ENCODE measurements at places on chromosomes 7 and 10.

GRCh38 chr7:127478461-127478860, 86.0 kb upstream of the ZNF800 start:
- no peak overlapping the region for H3K4me3 ChIP-seq
- H3K27me3 ChIP-seq = no peaks in the 10 kb centered on the region
- DNase-seq = no peak

DNA sequence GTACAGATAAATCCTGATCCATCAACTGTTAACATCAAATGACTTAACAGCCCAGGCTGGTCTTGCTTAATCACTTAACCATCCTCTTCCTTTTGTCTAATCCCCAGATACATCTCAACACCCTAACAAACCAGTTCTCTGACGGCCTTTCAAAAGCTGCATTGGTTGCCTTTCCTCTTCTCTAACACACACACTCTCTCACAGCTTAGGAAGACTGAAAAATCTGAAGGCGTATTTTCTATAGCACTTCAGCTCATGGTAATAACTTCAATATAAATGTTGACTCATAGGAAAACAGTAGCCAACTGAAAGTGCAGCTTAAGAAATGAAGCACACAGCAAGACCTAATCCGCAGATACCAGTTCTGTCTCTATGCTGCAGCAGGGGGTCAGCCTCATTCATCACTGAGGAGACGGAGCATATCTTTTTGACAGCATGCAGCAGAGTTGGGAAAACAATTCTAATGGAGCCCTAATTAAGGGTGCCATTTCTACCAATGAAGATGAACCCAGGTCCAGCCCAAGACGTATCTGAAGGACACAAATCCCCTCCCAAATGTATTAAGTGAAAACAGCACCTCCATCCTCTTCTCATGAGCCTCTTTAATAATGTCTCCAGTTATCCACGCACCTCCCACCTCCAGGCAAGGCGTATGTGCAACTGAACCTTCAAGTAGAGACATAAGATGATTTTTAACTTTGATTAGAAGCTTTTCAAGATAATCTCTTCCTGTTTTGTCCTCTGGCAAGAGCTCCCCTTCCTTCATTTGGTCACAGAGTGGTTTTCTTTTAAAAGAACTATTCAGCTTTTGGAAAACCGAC, 211.7 kb upstream of the NFE2L3 start:
- no peaks in the 10 kb centered on the region for H3K36me3 ChIP-seq
- H3K27me3 ChIP-seq = no peaks in the 10 kb centered on the region
- H3K27ac ChIP-seq = peak overlapping the region; percentile 74
- H3K4me3 ChIP-seq = no peak overlapping the region
- peaks cover 10% of the 10 kb centered on the region for H3K4me1 ChIP-seq

- H3K27me3 ChIP-seq = no peaks in the 10 kb centered on the region
- H3K27ac ChIP-seq = no peak overlapping the region
- DNase-seq = peak; percentile 52
- no peaks in the 10 kb centered on the region for H3K4me1 ChIP-seq
- H3K4me3 ChIP-seq = no peak overlapping the region
These were observed 90.5 kb downstream of the VSTM2A start for GRCh38 chr7:54632696-54633095.

- H3K36me3 ChIP-seq = no peaks in the 10 kb centered on the region
- no peaks in the 10 kb centered on the region for H3K27me3 ChIP-seq
- no peaks in the 10 kb centered on the region for H3K4me1 ChIP-seq
- H3K27ac ChIP-seq = no peak overlapping the region
These were observed 13.6 kb upstream of the SLF2 start for GRCh38 chr10:100899171-100899570.

- no peak overlapping the region for H3K27ac ChIP-seq
- no peaks in the 10 kb centered on the region for H3K27me3 ChIP-seq
- no peaks in the 10 kb centered on the region for H3K4me1 ChIP-seq
- no peak overlapping the region for H3K4me3 ChIP-seq
These were observed 545.9 kb downstream of the SUGCT start for GRCh38 chr7:40680657-40681056.

DNA sequence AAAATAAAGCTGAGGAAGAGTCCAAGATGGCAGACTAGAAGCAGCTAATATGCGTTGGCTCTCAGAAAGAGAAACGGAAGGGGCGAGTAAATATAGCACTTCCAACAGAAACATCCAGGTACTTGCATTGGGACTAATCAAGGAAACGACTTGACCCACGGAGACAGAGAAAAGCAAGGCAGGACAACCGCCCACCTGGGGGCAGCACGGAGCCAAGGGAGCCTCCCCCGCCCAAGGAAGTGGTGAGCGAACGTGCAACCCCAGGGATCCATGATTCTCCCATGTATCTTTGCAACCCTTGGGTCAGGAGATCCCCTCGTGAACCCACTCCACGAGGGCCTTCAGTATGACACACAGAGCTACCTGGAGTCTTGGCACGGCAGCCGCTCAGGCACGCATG, 45.4 kb upstream of the GRM3 start:
- no peaks in the 10 kb centered on the region for H3K4me1 ChIP-seq
- no peaks in the 10 kb centered on the region for H3K36me3 ChIP-seq
- H3K27me3 ChIP-seq = no peaks in the 10 kb centered on the region
- H3K27ac ChIP-seq = no peak overlapping the region
- no peak overlapping the region for H3K4me3 ChIP-seq

- H3K27me3 ChIP-seq = no peaks in the 10 kb centered on the region
- no peak overlapping the region for H3K4me3 ChIP-seq
- peaks cover 18% of the 10 kb centered on the region for H3K4me1 ChIP-seq
- no peak overlapping the region for H3K27ac ChIP-seq
- H3K36me3 ChIP-seq = no peaks in the 10 kb centered on the region
These were observed 80.3 kb downstream of the OAT start for GRCh38 chr10:124338276-124338925.

- no peak overlapping the region for H3K27ac ChIP-seq
- peak; percentile 13 for DNase-seq
- no peaks in the 10 kb centered on the region for H3K27me3 ChIP-seq
- H3K4me1 ChIP-seq = no peaks in the 10 kb centered on the region
These were observed 885.0 kb upstream of the LRRN3 start for GRCh38 chr7:110205899-110206298.

DNA sequence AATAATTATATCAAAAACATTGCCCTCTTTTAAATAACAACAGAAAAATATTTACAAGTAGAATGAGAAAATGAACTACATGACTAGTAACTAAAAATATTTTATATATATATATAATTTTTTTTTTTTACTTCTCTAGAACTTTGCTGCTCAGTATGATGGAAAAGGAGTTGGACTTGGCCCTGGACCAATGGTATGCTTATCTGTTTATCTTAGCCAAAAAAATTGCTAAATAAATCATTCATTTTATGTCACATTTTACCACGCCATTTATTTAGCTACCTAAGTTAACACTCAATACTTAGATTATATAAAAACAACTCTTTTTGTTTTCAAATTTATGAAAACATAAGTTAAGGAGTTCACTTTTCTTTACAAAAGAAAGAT, 6.7 kb downstream of the COL1A2 start:
- no peak overlapping the region for H3K4me3 ChIP-seq
- H3K36me3 ChIP-seq = no peaks in the 10 kb centered on the region
- no peaks in the 10 kb centered on the region for H3K27me3 ChIP-seq
- peak overlapping the region; percentile 32 for H3K27ac ChIP-seq

DNA sequence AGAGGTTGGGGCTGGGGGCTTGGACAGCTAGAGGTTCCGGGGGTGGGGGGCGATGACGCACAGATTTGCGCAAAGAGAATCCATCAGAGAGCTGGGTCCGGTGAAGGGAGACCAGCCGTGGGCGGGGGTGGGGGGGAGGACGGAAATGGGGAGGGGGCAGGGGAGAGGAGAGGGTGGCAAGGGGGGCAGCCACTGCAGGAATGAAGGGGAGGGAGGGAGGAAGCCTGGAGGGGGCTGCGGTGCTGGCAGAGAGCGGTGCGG, 1.2 kb upstream of the VGF start:
- H3K27ac ChIP-seq = no peak overlapping the region
- H3K27me3 ChIP-seq = peaks cover 86% of the 10 kb centered on the region
- DNase-seq = no peak
- peaks cover 25% of the 10 kb centered on the region for H3K4me1 ChIP-seq
- no peaks in the 10 kb centered on the region for H3K36me3 ChIP-seq
- H3K4me3 ChIP-seq = no peak overlapping the region

GRCh38 chr7:73366990-73367389, 39.0 kb downstream of the FKBP6 start:
- H3K36me3 ChIP-seq = no peaks in the 10 kb centered on the region
- H3K4me3 ChIP-seq = no peak overlapping the region
- no peaks in the 10 kb centered on the region for H3K27me3 ChIP-seq
- H3K27ac ChIP-seq = no peak overlapping the region

GRCh38 chr7:152527610-152528032, 91.8 kb upstream of the KMT2C start:
- no peak overlapping the region for H3K27ac ChIP-seq
- H3K4me1 ChIP-seq = no peaks in the 10 kb centered on the region
- no peaks in the 10 kb centered on the region for H3K27me3 ChIP-seq
- H3K36me3 ChIP-seq = no peaks in the 10 kb centered on the region

- H3K4me1 ChIP-seq = peaks cover 29% of the 10 kb centered on the region
- H3K27me3 ChIP-seq = no peaks in the 10 kb centered on the region
- no peak for DNase-seq
- H3K27ac ChIP-seq = peak overlapping the region; percentile 84
- no peaks in the 10 kb centered on the region for H3K36me3 ChIP-seq
- no peak overlapping the region for H3K4me3 ChIP-seq
These were observed 34.3 kb downstream of the SNX8 start for GRCh38 chr7:2279896-2280295.

DNA sequence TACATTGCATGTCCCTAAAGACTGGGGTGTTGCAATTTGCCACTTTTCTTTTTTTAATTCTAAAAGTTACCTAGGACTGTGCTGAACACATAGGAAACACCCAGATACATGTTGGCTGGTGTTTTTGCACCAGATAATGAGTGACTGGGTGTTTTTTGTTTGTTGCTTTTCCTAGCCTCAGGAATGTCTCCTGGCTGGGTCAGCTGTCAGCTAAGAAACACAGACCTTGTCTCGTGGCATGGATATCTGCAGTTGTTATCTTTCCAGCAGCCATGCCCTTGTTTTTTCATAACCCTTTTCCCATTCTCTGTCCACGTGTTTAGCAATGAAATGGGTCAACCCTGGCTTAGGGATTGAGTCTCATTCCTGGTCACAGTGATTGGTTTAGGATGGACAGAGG, 433.9 kb upstream of the ZMIZ1 start:
- H3K27me3 ChIP-seq = no peaks in the 10 kb centered on the region
- peaks cover 14% of the 10 kb centered on the region for H3K4me1 ChIP-seq
- H3K36me3 ChIP-seq = no peaks in the 10 kb centered on the region
- DNase-seq = peak; percentile 49

DNA sequence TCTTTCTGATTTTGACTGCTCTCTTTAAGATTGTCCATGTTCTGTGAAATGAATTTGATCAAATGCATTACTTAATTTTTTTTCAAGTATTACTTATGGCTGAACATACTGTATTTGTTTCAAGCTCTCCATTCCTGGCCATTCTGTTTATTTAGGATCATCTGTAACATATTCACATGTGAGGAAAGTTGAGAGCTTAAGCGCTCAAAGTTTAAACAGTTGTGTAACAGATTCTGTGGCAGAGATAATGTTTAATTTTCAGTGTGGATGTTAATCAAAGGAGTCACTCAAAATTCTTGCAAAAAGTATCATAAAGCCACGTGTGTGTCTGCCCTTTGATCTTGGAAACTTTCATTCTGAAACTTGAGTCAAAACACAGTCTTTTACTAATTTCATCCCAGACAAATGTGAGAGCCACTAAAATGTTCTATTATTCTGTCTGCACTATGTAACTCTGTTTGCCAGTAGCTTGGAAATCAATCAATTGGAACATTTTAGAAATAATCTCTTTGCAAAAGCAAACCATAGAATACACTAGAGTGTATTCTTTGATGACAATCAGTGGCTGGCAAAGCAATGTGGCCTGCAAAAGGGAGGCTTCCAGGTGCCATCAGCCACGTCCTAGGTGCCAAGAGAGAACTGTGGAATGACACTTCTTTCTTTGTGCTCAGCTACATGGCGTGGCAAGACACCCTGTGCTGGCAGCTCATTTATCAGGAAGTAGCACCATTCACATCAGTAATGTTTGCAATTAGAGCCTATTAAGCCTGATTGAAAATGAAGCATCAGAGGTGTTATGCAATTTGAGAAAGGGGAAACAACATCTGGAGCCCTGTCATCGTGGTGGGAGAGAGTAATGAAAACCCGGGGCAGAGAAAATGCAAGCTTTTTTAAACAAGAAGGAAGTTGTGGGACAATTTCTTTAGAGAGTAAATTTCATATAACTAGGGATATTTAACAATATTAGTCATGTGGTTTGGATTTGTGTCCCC, 40.9 kb downstream of the ARL5B start:
- no peak overlapping the region for H3K27ac ChIP-seq
- DNase-seq = no peak
- no peaks in the 10 kb centered on the region for H3K36me3 ChIP-seq
- peaks cover 8% of the 10 kb centered on the region for H3K4me1 ChIP-seq
- no peak overlapping the region for H3K4me3 ChIP-seq

GRCh38 chr10:88987243-88987725, 3.3 kb upstream of the FAS start:
- H3K4me1 ChIP-seq = peaks cover 16% of the 10 kb centered on the region
- H3K27ac ChIP-seq = no peak overlapping the region
- H3K4me3 ChIP-seq = no peak overlapping the region
- H3K36me3 ChIP-seq = no peaks in the 10 kb centered on the region
- DNase-seq = no peak
- no peaks in the 10 kb centered on the region for H3K27me3 ChIP-seq

- peaks cover 12% of the 10 kb centered on the region for H3K4me1 ChIP-seq
- no peak for DNase-seq
- no peak overlapping the region for H3K27ac ChIP-seq
- H3K36me3 ChIP-seq = no peaks in the 10 kb centered on the region
- H3K27me3 ChIP-seq = no peaks in the 10 kb centered on the region
These were observed 331.4 kb upstream of the SHH start for GRCh38 chr7:156143683-156144082.

GRCh38 chr10:103333934-103334520, 16.9 kb downstream of the PCGF6 start:
- no peaks in the 10 kb centered on the region for H3K36me3 ChIP-seq
- H3K27ac ChIP-seq = no peak overlapping the region

- H3K36me3 ChIP-seq = no peaks in the 10 kb centered on the region
- no peak overlapping the region for H3K4me3 ChIP-seq
- H3K27me3 ChIP-seq = no peaks in the 10 kb centered on the region
- no peaks in the 10 kb centered on the region for H3K4me1 ChIP-seq
- no peak for DNase-seq
These were observed 43.4 kb upstream of the GHITM start for GRCh38 chr10:84095811-84096497.

DNA sequence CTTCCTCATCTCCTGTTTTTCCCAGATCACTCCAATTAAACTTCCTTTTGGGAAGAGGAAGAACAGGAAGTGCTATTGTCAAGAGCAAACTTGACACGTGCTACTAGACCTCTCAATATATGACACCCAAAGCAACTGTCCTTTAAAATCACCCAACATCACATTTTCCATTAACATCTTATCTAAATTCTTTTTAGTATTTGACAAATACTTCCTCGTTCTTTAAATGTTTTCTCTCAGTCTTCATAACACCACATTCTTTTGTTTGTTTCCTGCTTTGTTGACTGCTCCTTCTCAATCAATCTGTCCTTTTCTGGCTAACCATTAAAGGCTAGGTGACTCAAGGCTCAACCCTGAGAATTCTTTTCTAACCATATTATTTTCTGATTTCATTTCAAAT, 7.1 kb upstream of the TFPI2 start:
- peaks cover 14% of the 10 kb centered on the region for H3K4me1 ChIP-seq
- no peaks in the 10 kb centered on the region for H3K36me3 ChIP-seq
- DNase-seq = no peak
- H3K27me3 ChIP-seq = no peaks in the 10 kb centered on the region
- no peak overlapping the region for H3K4me3 ChIP-seq

GRCh38 chr10:100847440-100847839, 65.3 kb upstream of the SLF2 start:
- H3K36me3 ChIP-seq = no peaks in the 10 kb centered on the region
- no peak overlapping the region for H3K27ac ChIP-seq
- no peak for DNase-seq
- no peak overlapping the region for H3K4me3 ChIP-seq

GRCh38 chr7:91801331-91801983, 79.0 kb downstream of the MTERF1 start:
- no peaks in the 10 kb centered on the region for H3K27me3 ChIP-seq
- no peak overlapping the region for H3K4me3 ChIP-seq
- H3K4me1 ChIP-seq = no peaks in the 10 kb centered on the region
- no peak for DNase-seq

Measured in hepatocyte (in vitro differentiated cells).